Stimulated activated CD4-positive, alpha-beta T cell treated with anti-CD3 and anti-CD28 coated beads, Interleukin-1b, Interleukin-23, amount 100 ng/mL, for 4 hours (primary cell): ENCODE measurements at places on chromosomes 4 and X.

DNA sequence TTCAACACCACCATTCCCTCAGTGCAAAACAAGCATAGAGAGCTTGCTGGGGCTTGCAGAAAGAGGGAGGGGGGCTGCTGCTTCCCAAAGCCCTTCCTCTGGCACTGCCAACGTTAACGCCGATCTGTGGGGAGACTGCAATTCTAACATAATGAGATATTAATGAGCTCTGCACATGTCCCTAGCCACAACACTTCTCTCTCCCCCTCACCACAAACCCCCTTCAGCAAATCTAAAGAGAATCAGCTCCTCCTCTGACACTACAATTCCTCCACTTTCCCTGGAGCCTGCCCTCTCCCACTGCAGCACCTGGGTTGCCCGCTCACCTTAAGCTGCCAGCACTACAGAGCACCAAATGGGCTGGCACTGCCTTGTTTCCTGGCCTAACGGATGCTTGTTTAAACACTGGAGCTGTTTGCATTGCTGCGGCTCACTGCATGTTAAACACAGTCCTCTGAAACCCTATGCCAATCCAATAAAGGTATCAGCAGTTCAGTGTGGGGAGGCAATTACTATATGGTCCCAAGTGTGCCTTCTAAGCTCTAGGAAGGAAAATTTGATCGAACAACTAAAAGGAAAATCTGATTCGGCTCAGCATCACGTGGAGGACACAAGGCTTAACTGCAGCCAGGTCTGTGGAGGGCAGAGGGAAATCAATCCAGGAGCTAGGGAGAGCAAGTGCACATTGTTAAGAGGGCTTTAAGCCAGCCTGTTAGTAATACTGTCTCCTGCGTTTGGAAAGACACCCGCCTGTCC, 232.4 kb downstream of the MAML3 start:
- DNase-seq = no peak

DNA sequence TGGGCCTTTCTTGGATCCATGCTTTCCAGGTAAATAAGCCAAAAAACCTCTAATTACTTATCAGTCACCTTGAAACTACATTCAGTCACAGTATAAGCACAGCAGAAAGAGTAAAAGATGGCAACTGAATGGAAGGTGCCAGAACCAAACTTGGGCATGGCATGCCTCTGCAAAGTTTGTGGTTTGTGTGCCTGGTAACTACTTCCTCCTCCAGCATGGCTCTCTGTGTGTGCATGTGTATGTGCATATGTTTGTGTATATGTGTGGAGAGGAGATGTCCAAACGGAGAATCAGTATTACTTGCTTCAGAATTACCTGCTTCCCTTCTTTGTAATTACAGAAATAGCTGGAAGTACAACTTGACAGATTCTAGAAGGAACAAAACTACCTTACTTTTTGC, 67.5 kb downstream of the AGTR2 start:
- DNase-seq = no peak

- no peak for DNase-seq
Observed at GRCh38 chr4:155780775-155781174, 22.0 kb downstream of the GUCY1B1 start.

GRCh38 chr4:151715881-151716280, 44.9 kb downstream of the GATB start:
- DNase-seq = no peak

DNA sequence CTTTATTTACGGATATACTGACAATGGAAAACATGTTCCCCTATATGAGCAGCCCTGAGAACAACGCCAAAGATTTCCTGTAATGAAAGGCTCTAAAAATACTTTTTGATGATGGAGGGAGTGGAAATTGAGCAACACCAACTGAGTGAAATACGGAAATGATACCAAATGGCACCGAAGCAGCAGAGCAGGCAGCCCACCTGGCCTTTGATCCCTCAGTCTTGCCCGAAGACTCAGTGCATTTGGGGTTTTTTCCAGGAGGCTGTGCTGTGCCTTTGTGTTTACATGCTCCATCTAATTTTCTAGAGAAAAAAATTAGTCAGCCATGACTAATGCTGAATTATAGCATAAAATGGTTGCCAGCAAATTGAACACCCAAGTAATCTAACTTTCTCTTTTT, 169.9 kb upstream of the RBPJ start:
- no peak for DNase-seq

GRCh38 chrX:25442499-25442898, 426.7 kb upstream of the ARX start:
- DNase-seq = no peak

DNA sequence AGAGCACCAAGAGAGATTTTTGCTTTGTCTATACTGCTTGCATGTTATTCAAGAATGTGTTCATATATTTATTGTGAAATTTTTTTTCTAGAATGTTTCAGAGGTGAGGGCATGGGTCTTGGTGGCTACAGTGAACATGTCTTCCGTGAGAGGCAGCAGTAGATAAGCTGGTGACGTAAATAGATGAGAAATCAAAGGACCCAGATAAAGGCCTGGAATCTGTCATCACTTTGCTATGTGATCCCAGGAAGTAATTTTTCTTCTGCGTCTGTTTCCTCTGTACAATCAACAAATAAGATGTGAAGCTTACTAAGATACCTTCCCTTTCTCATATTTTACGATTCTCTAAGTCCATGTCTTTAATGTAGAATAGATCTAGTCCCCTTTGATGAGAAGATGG, 129.1 kb downstream of the COL4A6 start:
- DNase-seq = no peak

GRCh38 chrX:115388879-115389278, 99.4 kb downstream of the LUZP4 start:
- DNase-seq = no peak

DNA sequence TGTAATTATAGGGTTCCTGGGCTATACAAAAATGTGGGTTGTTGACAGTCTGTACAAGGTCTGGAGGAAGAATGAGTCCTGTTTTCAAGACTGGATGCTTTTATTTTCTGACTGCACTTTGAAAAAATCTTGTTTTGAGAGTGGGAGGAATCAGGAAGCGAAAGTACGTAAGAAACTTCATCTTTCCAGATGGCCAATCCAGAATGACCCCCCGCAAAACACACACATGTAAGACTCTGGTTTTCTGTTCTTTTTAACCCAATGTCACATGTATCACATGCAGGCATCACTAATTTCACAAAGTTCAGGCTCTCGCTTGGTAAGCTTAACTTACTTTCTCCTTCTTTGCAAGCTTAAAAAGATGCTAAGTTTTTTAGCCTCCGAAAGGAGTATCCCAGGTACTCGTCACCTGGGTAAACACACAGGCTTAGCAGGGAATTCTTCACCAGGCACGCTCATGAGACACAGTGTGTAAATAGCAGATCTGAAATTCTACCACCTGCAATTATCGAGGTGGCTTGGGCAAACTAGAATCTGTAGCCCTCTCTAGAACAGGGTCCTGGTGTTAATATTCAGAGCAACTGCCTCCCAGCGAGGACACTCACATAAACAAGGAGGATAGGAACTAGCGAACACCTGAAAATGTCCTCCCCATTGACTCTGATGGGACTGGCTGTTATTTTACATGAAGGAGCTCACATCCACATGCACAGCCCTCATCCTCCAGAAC, 90.7 kb downstream of the NSUN7 start:
- no peak for DNase-seq

- DNase-seq = peak; percentile 21
Observed at GRCh38 chr4:163484906-163485305, 9.6 kb upstream of the TMA16 start.

GRCh38 chr4:188992706-188993105, 853.5 kb downstream of the TRIML1 start:
- no peak for DNase-seq

DNA sequence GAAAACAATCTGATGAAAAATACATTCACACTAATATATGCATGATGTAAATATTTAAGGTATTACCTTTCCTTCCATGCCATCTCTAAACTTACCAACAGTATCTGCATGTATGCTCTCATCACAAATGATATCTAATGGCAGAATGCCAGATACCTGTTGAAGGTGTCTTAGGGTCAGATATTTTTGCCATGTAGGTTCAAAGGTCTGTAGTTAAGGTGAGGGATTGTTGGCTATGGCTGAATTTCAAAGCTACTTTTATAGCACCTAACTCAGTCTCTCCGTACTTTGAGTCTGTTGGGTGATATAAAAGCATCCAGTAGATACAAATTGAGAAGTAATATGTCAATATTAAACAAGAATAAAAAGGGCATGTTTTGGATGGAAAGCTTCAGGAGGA, 19.8 kb upstream of the ANTXR2 start:
- DNase-seq = no peak

- no peak for DNase-seq
Observed at GRCh38 chr4:12519426-12519825, 964.7 kb downstream of the RAB28 start.

GRCh38 chrX:12903646-12904045, 2.8 kb upstream of the TLR8 start:
- DNase-seq = no peak

GRCh38 chr4:82787342-82787741, 11.3 kb downstream of the SCD5 start:
- no peak for DNase-seq

GRCh38 chr4:56414135-56414670, 21.2 kb downstream of the PPAT start:
- no peak for DNase-seq

- no peak for DNase-seq
Observed at GRCh38 chr4:99234331-99235010, 15.4 kb upstream of the ADH6 start.

GRCh38 chr4:3858765-3859388, 92.7 kb downstream of the ADRA2C start:
- no peak for DNase-seq

DNA sequence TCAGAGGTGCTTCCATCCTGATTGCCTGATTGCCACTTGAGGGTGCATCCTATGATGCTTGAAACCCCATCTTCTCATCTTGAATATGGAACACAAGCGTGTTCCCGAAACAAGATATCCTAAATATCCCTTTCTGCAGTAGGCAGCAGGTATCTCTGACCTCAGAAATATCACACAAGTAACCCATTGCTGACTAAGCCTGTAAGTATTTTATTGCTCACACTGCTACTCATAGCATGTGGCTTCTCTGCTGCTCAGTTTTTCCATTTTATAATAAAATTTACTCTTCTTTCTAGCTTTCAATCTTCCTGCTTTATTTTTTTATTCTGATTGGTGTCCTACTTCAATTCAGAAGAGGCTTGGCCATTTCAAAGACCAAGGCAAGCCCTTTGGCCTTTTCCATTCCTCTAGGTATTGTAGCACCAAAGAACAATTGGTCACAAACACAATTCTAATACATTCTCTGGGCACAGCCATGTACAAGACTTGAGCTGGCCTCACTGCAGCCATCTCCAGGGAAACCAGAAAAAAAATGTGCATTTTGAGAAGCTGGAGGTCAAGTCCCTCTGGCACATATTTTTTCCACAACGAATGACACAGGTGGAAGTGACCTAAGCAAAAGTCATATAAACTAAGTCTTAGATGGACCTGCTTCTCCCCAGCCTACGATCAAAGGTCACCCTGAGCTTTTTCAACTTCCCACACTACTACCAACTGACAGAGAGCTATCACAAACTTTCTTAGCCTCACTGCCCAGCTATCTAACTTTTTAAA, 107.0 kb downstream of the OR13H1 start:
- DNase-seq = no peak

DNA sequence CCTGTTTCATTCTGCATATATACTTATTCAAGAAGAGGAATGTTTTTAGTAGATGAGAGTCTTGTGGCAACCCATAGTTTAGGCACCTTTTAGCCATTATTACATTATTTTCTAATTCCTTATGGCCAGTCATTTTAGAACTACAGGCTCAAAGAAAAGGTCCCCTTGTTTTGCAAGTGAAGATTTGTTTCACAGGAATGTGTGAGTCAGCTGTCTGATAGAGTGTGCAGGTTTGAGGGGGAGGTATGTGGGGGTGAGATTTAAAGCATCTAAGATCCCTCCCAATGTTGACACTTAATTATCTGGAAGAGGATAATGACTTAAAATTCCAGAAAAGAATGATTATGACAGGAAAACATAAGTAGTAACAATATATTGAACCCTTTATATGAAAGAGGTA, 495.6 kb downstream of the KCNIP4 start:
- DNase-seq = no peak

GRCh38 chr4:1976416-1977352, 32.1 kb downstream of the NELFA start:
- no peak for DNase-seq

DNA sequence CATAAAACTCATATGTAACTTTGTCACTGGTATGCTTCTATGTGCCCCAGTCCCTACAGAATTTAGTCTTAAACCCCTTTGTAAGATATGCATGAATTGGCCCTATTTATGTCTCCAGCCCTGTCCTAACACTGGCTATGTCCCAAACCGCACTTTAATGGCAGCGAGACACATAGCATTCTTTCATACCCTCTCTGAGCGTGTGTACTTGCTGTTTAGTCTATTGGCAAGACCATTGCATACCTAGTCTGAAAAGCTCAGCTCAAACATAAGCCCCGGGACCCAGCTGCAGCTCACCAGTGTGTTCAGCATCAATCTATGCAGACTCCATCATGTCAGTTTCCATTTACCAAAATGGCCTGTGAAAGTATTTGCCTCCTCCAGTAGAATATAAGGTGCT, 1018.4 kb upstream of the TENM3 start:
- no peak for DNase-seq

DNA sequence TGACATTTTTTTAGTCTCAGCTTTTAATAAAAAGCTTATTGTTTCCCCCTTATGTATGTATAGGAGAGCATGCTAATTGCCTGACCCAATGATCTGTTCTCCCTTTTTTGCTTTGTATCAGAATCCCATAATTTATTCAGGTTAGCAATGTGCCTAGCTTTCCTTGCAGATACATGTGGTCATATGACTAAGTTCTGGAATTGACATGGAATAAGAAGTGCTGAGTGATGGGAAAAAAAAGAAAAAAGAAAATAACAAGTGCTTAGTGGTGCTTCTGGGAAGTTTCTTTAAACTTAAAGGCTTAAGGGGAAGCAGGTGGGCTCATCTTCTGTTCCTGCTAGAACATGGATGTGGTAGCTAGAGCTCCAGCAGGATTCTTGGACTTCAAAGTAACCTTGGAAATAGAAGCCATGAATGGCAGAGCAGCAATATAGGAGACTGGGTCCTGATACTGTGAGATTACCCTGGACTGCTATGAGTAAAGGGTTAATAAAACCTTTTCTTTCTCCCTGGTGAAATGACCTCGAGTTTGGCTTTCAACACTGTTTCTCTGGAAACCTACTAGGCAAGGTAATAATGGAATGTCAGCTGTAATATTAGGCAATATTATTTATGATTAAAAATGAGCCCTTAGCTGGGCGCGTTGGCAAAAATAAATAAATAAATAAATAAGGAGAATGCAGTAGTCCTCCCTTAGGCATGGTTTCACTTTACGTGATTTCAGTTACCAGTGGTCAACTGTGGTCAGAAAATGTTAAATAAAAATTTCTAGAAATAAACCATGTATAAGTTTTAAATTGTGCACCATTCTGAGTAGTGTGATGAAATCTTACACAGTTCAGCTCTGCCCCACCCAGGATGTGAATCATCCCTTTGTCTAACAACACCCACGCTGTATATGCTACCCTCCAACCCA, 16.7 kb upstream of the RBM41 start:
- DNase-seq = no peak
